ENCODE measurements at places on chromosomes 1 and 21.

- no peak for DNase-seq
Measured at GRCh38 chr1:32272557-32273390, 19.1 kb upstream of the HDAC1 start.

DNA sequence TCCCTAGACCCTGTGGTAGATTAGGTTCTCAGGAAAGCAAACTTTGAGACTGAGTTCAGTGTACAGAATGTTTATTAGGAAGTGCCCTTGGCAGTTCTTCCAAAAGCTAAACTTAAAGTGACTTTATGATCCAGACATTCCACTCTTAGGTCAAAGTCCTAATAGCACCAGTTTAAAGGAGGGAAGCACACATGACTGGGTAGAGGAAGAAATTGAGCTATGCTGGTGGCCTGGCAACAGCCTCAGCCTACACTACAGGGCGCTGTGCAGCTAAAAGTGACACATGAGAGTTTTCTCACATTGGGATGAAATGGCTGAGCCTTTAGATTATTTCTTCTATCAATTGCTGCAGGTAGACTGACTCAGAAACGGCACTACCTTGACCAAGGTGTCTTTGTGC lies 280.4 kb downstream of the BRINP2 start:
- DNase-seq = no peak

- DNase-seq = no peak
Measured at GRCh38 chr1:221440658-221441057, 301.2 kb downstream of the DUSP10 start.

- DNase-seq = no peak
Measured at GRCh38 chr1:31387612-31388011, 14.7 kb upstream of the FABP3 start.

- no peak for DNase-seq
Measured at GRCh38 chr1:232287676-232288569, 342.0 kb downstream of the SIPA1L2 start.

- no peak for DNase-seq
Measured at GRCh38 chr1:223062177-223062576, 80.9 kb downstream of the TLR5 start.

DNA sequence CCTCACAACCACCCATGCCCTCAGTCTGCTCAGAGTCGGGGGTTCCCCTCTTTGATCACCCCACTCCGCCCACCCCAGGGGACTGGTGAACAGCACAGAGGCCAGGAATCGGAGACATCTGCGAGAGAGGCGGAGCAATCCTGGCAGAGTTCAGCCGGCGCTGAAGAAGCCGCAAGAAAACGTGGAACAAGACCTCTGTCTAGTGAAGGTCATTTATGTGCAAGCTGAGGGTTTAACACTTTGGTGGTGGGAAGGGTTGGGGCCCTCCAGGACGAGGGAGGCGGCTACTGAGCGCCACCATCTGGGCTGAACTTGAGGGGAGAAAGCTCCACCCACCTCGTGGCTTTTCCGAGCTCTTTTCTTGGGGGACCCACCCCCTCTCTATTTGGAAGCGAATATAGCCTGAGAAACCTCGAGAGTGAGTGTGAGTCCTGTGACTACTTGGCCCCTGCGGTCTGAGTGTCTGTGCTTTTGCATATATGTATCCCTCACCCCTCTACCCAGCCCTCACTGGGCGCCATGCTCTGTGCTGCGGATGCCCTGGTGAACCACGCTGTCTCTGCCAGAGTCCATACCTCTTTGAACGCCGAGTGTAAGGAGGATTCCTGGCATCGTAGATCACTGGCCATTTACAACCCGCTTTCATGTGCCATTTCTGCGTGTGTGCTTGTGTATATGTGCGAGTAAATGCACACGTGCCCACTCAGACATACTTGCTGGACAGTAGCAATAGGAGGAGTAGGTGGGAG lies 1.2 kb upstream of the EPHA10 start:
- DNase-seq = peak; percentile 40

DNA sequence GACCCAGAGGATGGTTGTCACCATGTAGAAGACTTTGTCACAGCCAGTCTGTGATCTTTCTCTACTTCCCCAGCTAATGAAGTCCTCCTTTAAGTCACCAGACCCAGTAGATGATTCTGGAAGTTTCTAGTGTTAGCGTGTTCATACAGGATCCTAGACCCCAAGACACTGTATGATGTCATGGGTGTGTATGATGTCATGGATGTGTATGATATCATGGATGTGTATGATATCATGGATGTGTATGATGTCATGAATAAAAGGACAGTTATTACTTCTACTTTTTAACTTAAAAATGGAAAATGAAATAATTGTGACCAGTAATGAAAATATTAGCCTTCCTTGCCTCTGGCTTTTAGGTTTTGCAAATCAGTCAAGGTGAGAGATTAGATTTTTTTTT lies 260.0 kb downstream of the FMN2 start:
- no peak for DNase-seq

DNA sequence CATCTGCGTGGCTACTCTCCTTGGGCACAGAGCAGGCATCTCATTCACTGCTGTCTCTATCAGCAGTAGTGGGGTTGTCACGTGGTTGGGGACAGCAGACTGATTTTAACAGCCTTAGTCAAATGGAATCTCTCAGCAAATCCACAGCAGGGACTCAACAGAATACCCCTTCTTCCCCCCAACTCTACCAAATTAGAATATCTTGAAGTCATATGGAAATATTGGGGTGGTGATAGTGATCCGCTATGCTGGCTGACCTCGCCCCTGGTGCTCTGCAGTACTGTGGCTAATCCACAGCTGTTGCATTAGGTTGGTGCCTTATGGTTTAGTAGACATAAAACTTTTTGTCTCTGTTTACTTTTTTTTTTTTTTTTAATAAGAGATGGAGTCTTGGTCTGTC lies 23.9 kb downstream of the HHAT start:
- DNase-seq = no peak

DNA sequence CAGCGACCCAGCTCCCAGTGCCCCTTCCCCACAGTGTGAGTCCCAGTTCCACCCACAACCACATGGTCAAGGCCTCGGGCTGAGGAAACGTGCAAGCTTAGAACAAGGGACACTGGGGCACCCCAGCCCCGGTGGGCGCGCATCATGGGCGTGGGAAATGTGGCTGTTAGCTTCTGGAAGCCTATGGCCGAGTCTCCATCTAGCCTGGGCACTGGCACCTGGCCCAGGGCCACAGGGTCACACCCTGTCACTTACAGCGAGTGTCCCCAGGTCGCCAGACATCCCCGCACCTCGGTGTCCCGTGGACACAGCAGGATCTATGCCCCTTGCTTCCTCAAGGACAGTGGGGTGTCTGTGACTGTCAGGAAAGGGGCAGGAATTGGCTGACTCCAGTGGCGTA lies 37.0 kb upstream of the COL6A1 start:
- DNase-seq = no peak

DNA sequence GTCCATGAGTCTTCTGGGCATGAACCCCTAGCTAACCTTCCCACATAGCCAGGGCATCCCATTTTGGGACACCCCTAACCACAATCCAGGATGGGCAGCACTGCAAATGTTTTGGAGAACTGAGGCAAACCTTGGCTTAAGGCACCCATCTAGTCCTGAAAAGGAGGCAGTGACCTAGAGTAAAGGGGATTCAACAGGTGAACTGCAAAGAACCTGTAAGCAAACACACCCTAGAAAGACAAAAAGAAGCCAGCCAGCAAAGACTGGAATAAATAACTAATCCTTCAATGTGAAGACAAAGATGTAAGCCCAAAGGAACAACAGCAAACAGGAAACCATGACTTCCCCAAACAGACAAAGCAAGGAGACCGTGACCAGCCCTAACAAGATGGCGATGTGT lies 56.8 kb upstream of the PPIH start:
- DNase-seq = no peak

DNA sequence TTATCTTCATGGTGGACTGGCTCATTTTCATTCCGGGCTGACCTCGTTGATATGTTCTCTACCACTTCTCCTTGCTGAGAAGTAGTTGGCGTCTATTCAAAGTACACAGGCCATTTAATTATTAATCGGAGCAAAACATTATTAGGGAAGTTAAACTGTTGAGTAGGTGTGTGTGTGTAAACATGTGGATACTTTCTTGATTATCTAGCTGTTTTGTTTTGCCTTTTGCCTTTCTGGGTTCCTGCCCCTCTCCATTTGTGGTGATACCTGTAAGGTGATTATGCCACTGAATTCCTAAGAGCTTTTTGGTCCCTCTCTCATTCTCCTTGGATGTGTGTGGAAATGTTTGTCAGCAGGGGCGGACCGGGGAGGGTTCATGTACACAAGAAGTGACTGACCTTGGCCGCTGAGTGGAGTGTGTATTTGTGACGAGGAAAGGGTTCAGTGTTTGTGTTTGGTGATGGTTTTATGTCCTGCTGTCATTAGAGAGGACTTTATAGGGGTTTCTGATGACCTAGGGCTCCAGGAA lies 56.6 kb upstream of the PPP2R5A start:
- no peak for DNase-seq

DNA sequence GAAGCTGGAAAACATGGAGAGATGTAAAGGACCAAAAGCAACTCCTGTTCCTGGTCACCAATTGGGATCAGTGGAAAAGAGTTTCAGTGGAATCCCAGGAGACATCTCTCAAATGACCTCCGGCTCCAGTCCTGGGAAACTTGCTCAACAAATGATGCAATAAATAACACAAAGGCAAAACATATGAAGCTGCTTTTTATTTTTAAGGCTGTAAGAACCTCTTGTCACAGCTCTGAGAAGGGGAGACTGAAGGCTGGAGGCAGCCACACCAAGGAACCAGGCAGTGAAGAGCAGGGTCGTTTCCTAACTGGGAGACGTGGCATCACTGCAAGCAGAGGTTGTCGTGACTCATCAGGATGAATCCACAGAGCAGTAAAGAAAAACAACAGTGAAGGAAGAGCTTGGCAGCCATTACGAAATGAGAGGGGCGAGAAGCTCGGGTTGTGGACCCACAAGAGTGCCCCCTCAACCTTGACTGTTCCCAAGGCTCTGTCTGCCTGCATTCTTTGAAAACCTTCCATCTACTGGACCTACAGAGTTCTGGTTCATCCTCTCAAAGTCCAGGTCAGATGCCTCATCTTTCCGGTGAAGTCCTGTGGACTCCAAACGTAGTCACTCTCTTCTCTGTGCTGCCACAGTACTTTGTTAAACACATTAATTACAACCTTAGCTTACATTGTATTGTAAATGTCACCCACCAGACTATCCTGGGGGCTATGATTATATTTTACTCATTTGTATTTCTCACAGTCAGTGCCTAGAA lies 32.1 kb downstream of the JAK1 start:
- no peak for DNase-seq

- DNase-seq = no peak
Measured at GRCh38 chr21:29256126-29256910, 42.4 kb upstream of the BACH1 start.

DNA sequence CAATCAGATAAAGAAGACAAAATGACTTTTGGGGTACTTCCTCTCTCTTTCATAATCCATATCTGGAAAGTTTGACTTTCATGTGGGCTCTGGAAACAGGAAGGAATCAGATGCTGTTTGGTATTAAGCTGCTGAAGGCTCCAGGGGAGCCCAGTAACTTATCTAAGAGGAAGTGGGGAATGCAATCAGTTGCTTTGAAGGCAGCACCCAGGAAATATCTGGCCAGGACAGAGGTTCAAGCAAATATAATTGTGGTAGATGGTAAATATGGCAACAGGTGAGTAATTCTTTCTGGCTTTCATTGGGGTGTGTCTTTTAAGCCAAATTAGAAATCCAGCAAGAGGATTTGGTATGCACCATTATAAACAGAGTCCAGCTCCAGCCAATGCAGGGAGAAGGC lies 44.4 kb downstream of the COLGALT2 start:
- DNase-seq = peak; percentile 89

Measured in SW480 (cell line).